SJSA1 (cell line): ENCODE measurements at places on chromosomes 4 and X. TPM values are rescaled to one million over a fixed set of nuclear protein-coding genes. Genes with fewer than 3 reads are reported as not detected.

GRCh38 chr4:20084488-20084887 is 167.2 kb upstream of the SLIT2 start:
- H3K36me3 ChIP-seq = no peaks in the 10 kb centered on the region
- H3K4me1 ChIP-seq = no peaks in the 10 kb centered on the region
- no peak for DNase-seq
- H3K27me3 ChIP-seq = no peaks in the 10 kb centered on the region

Gene SSX4B
- total RNA-seq = 0.11 TPM in 1 of 2 replicates, not detected in the other

- H3K4me1 ChIP-seq = no peaks in the 10 kb centered on the region
- no peak overlapping the region for H3K27ac ChIP-seq
Observed at GRCh38 chr4:7620086-7620813, 185.5 kb upstream of the PSAPL1 start.

DNA sequence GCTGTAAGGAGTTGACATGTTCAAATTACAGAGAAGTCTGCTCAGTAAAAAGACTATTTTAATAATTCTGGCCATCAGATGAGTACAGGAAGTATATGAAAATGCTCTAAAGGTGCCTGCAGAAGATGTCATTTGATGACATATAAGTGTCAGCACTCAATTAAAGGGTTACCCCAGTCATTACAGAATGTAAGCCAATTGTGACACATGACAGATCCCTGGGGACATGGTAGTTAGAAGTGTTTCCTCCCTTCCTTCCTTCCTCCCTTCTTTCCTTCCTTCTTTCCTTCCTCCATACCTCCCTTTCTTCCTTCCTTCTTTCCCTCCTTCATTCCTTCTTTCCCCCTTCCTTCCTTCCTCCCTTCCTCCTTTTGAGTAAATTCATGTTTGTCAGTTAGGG is 453.0 kb downstream of the RAPGEF2 start:
- H3K4me3 ChIP-seq = no peak overlapping the region
- no peaks in the 10 kb centered on the region for H3K4me1 ChIP-seq
- H3K27ac ChIP-seq = no peak overlapping the region
- no peaks in the 10 kb centered on the region for H3K36me3 ChIP-seq
- peaks cover 4% of the 10 kb centered on the region; the same call in 1 of the 2 replicates for H3K27me3 ChIP-seq
- DNase-seq = no peak

DNA sequence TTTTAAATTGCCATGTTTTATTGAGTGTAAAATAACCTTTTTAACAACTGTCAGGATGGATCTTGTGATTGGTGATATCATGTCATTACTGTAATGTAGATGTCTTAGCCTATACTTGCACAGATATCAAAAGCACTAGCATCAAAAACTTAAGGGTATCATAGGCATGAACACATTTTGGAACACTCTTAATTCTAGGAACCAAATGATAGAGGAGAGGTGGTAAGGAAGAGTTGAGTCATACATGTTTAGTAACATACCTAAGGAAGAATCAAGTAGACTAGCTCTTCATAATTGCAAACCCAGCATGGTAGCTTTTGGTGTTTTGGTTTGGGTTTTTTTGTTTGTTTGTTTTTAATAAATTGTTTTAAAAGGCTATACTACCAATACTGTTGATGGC is 43.4 kb downstream of the SMARCAD1 start:
- H3K36me3 ChIP-seq = peaks cover 32% of the 10 kb centered on the region
- no peak overlapping the region for H3K27ac ChIP-seq
- H3K4me1 ChIP-seq = peaks cover 9% of the 10 kb centered on the region
- no peak for DNase-seq
- no peaks in the 10 kb centered on the region for H3K27me3 ChIP-seq
- H3K4me3 ChIP-seq = no peak overlapping the region

DNA sequence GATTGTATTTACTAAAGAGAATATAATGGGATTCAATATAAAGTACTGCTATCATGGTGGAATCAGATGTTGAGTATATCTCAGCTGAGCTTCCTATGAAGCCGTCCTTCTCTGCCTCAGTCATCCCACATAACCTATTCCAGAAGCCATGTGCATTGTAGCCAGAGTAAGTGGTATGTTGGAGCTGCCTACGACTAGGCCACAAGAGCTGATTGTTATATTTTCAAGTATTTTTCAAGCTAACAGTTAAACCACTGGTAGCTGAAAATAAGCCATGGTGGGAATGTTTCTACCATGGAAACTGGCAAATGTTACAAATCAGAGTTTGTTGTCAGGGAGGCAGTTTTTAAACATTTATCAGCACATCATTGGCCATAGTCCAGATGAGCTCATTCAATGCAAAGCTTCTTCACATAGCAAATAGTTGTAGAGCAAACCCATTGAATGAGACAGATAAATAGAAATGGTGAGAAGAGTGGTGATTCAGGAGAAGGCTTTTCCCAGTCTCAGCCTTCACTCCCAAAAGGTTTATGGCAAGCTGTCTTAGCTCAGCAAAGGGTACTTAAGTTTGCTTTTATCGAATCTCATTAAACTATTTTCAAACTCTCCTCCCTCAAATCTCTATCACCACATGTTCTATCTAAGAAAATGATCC is 436.4 kb downstream of the PCDH19 start:
- H3K27me3 ChIP-seq = no peaks in the 10 kb centered on the region
- no peak for DNase-seq
- no peaks in the 10 kb centered on the region for H3K36me3 ChIP-seq

DNA sequence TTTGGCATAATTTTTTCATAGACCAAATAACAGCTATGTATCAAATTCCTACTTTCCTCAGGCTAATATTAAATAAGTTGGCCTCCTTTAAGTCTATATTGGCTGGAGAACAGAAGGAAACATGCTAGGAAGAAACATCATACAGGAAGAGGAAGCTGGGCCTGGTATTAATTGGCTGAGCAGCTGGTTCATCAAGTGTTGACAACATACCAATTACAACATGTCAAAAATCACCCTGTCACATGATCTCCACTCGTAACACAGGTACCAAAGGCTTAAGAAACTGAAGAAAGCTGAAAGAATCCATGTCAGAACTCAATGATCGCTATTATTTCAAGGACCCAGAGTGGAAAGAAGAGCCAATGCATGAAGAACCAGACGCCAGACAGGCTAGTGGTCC is 10.5 kb downstream of the WDFY3 start:
- H3K4me3 ChIP-seq = no peak overlapping the region
- no peak for DNase-seq
- H3K36me3 ChIP-seq = peaks cover 4% of the 10 kb centered on the region; the same call in 1 of the 2 replicates
- no peaks in the 10 kb centered on the region for H3K27me3 ChIP-seq

DNA sequence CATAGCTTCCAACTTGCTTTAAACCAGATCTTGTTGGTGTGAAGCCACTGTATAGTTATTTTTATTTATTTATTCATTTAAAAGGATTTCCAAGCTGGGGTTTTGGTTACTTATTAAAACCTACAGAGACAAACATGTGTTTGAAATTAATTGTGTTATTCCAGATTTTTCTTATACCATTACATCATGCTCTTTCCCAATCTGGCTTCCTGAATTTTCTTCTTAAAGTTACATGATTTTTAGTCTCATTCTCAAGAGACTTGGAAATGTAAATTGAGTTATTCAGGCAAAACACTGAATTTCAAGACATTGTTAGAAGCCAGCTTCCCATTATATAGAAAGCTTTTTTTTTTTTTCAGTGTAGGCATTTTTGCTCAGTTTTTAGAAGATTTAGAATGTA is 381.9 kb downstream of the IL1RAPL1 start:
- DNase-seq = no peak
- no peaks in the 10 kb centered on the region for H3K27me3 ChIP-seq
- no peaks in the 10 kb centered on the region for H3K36me3 ChIP-seq
- H3K4me1 ChIP-seq = no peaks in the 10 kb centered on the region

DNA sequence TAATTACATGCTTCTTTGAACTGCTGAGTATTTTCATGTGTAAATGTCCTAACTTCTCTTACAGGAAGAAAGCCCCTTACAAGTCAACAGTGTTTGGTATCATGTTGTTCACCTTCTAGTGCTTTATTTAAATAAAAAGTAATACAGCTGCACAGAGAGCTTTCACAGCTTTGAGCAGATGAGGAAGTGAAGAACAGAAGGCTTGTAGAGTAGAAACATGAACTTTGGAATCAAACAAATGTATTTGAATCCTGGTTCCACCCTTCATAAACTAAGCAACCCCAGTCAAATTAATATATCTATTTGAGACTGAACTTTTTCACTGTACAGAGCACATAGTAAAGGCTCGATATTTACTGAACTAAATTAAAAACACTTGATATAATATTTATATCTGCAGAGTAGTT is 120.5 kb downstream of the CAMK2D start:
- no peak overlapping the region for H3K4me3 ChIP-seq
- no peak for DNase-seq
- no peak overlapping the region for H3K27ac ChIP-seq
- peaks cover 27% of the 10 kb centered on the region for H3K4me1 ChIP-seq

DNA sequence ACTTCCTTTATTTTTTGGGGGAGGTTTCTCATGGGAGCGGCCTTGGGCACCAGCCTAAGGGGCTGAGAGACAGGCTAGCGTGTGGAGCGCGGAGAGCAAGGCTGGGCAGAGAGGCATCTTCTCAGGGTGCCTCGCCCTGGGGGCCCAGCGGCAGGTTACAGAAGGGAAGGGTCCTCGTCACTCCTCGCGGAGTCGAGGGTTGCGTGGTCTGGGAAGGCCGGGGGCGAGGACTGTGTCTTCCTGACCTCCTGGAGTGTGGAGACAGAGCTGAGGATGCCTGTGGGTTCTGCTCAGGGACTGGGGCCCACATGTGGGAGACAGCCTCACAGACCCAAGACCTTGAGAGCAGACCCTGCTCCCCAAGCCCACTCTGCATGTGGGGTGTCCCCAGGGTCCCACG is 79.6 kb upstream of the LRPAP1 start:
- H3K4me3 ChIP-seq = no peak overlapping the region
- no peaks in the 10 kb centered on the region for H3K36me3 ChIP-seq
- no peak overlapping the region for H3K27ac ChIP-seq
- no peaks in the 10 kb centered on the region for H3K4me1 ChIP-seq
- DNase-seq = no peak

DNA sequence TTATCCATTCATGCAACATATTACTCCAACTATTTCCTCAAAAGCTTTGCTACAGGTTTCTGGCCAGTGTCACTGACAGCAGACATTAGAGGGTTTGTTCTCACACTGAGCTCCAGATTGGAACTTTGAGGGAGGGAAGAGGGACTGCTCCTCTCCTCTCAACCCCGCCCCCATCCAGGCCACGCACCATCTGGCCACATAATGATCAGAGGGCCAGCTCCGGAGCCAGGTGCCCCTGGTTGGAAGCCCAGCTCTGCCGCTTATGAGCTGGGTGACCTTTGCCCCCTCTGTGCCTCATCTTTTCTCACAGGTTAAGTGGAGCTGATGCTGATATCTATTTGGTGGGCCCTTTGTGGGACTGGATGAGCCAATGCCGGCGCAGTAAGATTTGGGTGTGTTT is 55.8 kb downstream of the C4orf50 start:
- H3K36me3 ChIP-seq = no peaks in the 10 kb centered on the region
- no peak for DNase-seq
- H3K27me3 ChIP-seq = no peaks in the 10 kb centered on the region
- no peak overlapping the region for H3K27ac ChIP-seq
- H3K4me1 ChIP-seq = no peaks in the 10 kb centered on the region

Gene SMIM10L2A
- total RNA-seq = not detected in 2 replicates

- H3K27me3 ChIP-seq = no peaks in the 10 kb centered on the region
- no peak for DNase-seq
- no peak overlapping the region for H3K4me3 ChIP-seq
- H3K4me1 ChIP-seq = no peaks in the 10 kb centered on the region
- H3K36me3 ChIP-seq = no peaks in the 10 kb centered on the region
Observed at GRCh38 chrX:123738378-123738940, 5.6 kb upstream of the THOC2 start.

DNA sequence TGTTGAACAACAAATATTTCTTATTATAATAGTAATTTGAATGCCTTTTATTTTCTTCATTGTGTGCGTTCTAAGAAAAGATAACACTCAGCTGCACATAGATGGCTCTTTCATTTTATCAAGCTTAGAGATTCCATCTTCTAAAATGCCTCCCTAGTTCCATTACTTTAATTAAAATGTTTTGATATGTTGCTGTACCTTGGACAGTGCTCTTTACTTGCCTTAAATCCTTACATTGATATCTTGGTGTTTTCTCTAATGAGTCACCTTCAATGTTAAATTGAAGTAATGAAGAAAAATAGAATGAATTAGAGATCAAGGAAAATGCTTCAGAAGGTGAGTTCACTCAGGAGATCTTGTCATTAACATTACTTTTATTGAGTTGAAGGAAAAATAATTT is 1672.4 kb upstream of the AGA start:
- DNase-seq = no peak
- no peak overlapping the region for H3K27ac ChIP-seq

Gene XKRX
- 0.16 TPM in 1 of 2 replicates, not detected in the other for total RNA-seq

DNA sequence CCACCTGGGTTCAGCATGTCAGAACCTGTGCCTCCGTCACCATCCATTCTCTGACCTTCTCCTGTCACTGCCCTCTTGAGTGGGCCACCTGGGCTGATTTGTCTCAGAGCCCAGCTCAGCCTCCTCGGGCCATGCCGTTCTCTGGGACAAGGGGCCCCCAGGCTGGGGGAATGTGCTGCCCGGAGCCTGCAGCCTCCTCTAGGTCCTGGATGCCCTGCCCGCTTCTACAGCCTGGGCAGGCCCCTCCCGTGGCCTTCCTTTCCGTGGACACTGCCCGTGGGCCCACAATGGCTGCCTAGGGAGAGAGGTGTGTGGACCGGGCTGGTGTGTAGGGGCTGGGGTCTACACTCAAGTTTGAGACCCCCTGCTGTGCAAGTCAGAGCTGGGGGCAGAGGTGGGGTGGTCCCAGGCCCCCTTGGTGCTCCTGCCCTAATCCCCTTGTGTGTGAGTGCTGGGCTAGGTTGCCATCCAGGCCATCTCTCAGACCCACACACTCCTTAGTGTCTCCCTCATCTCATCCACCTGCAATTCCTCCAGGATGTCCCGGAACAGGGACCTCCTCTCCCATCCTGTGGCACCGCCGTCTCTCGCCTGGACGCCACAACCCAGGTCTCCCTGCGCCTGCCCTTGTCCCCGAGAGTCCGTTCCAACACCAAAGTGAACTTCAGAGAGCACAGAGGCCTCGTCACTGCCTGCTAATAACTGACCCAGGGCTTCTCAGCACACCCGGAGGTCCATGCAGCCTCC is 12.4 kb downstream of the PSAPL1 start:
- H3K36me3 ChIP-seq = no peaks in the 10 kb centered on the region
- no peaks in the 10 kb centered on the region for H3K4me1 ChIP-seq
- no peak overlapping the region for H3K27ac ChIP-seq
- no peak overlapping the region for H3K4me3 ChIP-seq
- DNase-seq = peak; percentile 3

- H3K4me1 ChIP-seq = no peaks in the 10 kb centered on the region
- H3K4me3 ChIP-seq = no peak overlapping the region
- no peak for DNase-seq
Observed at GRCh38 chr4:133799717-133800315, 401.8 kb downstream of the PABPC4L start.
